ENCODE measurements at places on chromosomes 1 and 21.

- DNase-seq: no peak
- H3K27ac ChIP-seq: no peak overlapping the region
- peaks cover 51% of the 10 kb centered on the region for H3K36me3 ChIP-seq
- peaks cover 27% of the 10 kb centered on the region for H3K4me1 ChIP-seq
- H3K27me3 ChIP-seq: no peaks in the 10 kb centered on the region
- H3K4me3 ChIP-seq: no peak overlapping the region
Measured at GRCh38 chr1:77955709-77956108, 23.2 kb downstream of the FUBP1 start.

GRCh38 chr1:154466921-154467417, 35.0 kb upstream of the TDRD10 start:
- H3K27me3 ChIP-seq: no peaks in the 10 kb centered on the region
- H3K4me1 ChIP-seq: peaks cover 57% of the 10 kb centered on the region
- H3K27ac ChIP-seq: peak overlapping the region; percentile 46
- DNase-seq: peak; percentile 33
- peaks cover 2% of the 10 kb centered on the region for H3K36me3 ChIP-seq
- H3K4me3 ChIP-seq: no peak overlapping the region

DNA sequence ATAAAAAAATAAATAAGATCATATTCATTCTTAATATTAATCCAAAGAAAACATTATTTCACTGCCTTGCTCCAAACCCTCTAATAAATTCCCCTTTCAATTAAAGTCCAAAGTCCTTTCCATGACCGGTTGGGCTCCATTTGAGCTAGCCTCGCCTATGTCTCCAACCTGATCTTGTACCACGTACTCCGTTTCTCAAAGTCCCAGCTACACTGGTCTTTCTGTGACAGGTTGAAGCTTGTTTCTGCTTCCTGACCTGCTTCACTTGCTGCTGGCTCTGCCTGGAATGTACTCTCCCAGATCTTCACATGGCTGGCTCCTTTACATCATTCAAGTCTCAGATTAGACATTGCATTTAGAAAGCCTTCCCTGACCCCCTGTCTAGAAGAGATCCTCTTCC, 16.4 kb downstream of the RPL5 start:
- no peak for DNase-seq
- peaks cover 9% of the 10 kb centered on the region for H3K4me1 ChIP-seq
- peaks cover 19% of the 10 kb centered on the region for H3K36me3 ChIP-seq
- H3K27me3 ChIP-seq: no peaks in the 10 kb centered on the region
- H3K27ac ChIP-seq: no peak overlapping the region

- no peak overlapping the region for H3K27ac ChIP-seq
- no peaks in the 10 kb centered on the region for H3K36me3 ChIP-seq
- DNase-seq: peak; percentile 67
- no peak overlapping the region for H3K4me3 ChIP-seq
- peaks cover 18% of the 10 kb centered on the region for H3K4me1 ChIP-seq
- peaks cover 32% of the 10 kb centered on the region for H3K27me3 ChIP-seq
Measured at GRCh38 chr1:24149866-24150233, 6.9 kb upstream of the IL22RA1 start.

- H3K4me1 ChIP-seq: no peaks in the 10 kb centered on the region
- no peaks in the 10 kb centered on the region for H3K27me3 ChIP-seq
- DNase-seq: no peak
- H3K36me3 ChIP-seq: no peaks in the 10 kb centered on the region
Measured at GRCh38 chr21:42478504-42478903, 17.5 kb downstream of the RSPH1 start.

DNA sequence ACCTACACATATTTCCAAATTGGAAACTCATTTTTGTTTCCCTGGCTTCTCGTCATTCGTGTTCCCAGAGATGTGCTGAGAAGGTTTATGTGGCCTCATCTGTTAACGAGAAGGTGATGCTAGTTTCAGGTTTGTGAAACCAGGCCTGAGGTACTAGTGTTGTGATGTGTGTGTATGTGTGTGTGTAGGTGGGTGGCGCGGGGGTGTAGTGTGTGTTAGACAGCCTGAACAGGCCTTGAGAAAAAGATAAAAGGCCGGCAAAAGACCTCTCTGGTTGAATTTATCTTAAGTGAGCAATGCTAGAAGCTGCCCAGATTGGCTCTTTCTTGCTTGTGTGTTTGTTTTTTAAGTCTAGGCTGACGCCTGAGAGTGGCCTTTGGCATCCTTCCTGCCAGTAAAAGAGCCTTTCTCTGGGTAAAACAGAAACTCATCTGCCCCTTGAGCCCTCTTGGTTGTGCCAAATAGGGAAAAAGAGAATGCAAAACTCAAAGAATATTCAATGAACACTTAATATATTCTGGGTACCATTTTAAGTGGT, 65.8 kb upstream of the HSD17B7 start:
- no peak overlapping the region for H3K4me3 ChIP-seq
- no peaks in the 10 kb centered on the region for H3K27me3 ChIP-seq
- no peak overlapping the region for H3K27ac ChIP-seq
- DNase-seq: no peak
- H3K4me1 ChIP-seq: no peaks in the 10 kb centered on the region

GRCh38 chr1:178946855-178947676, 76.2 kb upstream of the ANGPTL1 start:
- no peak overlapping the region for H3K4me3 ChIP-seq
- H3K27me3 ChIP-seq: peaks cover 12% of the 10 kb centered on the region
- H3K27ac ChIP-seq: no peak overlapping the region
- DNase-seq: no peak
- H3K36me3 ChIP-seq: no peaks in the 10 kb centered on the region

GRCh38 chr1:52239708-52240001, 97.8 kb downstream of the ZFYVE9 start:
- DNase-seq: no peak
- peaks cover 3% of the 10 kb centered on the region for H3K4me1 ChIP-seq
- no peaks in the 10 kb centered on the region for H3K27me3 ChIP-seq
- H3K27ac ChIP-seq: no peak overlapping the region
- H3K4me3 ChIP-seq: no peak overlapping the region

Data from activated naive CD4-positive, alpha-beta T cell treated with anti-CD3 and anti-CD28 coated beads for 36 hours (primary cell).